ENCODE measurements at places on chromosomes 12 and 14.

DNA sequence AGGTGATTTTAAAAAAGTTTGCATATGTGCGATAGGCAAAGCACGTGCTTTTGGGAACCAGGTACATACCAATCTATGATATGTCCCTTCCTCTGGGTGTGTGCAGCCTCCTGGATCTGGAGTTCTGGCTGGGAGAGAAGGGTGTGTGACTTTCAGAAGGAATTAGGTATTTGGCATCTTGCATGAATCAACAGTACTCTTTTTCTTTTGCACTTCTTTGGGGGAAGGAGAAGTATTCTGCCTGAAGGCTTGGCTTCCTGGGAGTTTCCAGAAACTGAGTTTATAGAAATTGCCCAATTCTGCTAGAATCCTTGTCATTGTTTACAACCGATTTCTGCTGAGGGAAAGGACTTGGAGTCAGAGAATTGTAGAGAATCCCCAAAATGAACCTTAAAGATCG is 2.9 kb upstream of the CLMN start:
- no peak for DNase-seq

DNA sequence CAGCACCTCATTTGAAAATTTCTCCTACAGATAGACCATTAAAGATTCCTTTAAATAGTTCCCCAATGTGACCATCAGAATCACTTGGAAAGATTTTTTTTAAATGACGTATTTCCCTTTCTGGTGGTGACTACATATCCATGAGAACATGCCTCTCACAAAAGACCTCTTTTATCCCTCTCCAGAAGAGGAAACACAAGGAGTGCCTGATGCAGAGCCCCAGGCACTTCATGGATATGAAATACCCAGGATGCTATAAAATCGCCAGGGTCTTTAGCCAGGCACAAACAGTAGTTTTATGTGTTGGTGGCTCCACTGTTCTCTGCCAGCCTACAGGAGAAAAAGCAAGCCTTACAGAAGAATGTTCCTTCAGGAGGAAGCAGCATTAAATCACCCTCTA is 97.1 kb downstream of the ETNK1 start:
- no peak for DNase-seq

DNA sequence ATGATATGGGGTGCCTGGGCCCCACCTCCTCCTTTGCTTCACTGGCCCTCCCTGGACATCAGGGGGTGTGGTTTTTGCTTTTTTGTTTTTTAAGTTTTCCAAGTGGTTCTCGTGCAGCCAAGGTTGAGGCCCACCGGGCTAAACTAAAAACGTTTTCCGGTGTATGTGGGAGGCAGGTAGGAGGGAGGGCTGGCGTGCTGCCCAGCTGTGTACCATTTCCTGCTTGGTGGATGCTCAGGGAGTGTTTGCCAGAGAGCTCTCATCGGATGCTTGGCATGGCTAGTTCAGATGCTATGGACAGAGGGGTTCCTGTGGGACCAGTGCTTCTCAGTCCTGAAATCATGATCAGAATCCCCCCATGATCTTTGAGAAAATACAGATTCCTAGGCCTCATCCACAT is 246.4 kb downstream of the CACNA1C start:
- no peak for DNase-seq

DNA sequence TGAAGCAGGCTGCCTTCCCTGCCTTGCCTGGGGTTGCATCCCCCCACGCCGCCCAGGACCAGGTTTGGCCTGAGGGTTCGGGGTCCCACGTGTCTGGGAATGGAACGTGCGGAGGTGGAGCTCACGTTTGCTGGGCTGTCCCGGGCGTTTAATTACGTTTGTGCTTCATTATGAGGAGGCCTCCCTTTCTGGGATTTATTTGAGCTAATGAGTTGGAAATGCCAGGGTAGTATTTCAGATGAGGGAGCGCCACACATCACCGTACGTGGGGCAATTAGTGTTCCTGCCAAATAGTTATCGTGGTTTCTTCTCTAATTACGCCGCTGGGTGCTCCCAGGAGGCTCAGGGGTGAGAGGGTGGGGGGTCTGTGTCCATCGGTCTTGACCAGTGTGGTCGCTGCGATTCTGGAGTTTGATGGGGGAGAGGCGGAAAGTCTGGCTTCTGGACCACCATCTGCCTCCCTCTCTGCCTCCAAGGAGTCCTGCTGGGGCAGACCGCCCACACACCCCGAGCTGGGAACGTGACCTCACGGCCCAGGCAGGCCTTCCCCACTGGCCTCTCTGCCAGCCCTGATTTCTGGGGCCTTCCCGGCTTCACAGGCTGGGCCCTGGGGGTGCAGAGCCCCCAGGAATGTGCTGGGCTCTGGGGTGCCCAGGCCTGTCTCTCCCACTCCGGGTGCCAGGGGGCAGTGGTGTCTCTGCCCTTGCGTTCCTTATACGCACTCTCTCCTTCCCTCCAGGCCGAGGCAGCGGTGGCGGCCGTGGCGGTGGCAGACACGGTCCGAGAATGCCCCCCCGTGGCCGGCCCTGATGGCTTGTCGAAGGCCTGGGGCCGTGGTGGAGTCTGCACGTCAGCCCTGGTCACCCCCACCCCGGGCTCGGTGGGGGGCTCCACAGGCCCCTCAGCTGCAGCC is 18.9 kb downstream of the KIF26A start:
- DNase-seq, result no peak

DNA sequence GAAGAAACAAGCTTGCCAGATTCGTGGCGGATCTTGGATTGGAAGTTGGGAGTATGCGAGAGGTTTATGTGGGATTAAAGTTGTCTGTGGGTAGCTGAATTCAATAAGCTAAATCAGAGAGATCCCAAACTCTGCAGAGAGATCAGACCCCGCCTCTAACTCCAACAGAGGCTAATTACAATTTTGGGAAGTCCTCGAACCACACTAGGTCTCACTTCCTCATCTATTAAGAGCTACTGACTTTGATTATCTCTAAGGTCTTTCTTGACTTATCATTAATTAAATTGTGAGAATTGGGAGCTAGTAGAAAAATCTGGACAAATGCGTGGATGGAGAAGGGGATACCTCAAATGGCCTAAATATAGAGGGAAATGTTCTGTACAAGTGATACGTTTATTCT is 9.1 kb downstream of the NTF3 start:
- no peak for DNase-seq

DNA sequence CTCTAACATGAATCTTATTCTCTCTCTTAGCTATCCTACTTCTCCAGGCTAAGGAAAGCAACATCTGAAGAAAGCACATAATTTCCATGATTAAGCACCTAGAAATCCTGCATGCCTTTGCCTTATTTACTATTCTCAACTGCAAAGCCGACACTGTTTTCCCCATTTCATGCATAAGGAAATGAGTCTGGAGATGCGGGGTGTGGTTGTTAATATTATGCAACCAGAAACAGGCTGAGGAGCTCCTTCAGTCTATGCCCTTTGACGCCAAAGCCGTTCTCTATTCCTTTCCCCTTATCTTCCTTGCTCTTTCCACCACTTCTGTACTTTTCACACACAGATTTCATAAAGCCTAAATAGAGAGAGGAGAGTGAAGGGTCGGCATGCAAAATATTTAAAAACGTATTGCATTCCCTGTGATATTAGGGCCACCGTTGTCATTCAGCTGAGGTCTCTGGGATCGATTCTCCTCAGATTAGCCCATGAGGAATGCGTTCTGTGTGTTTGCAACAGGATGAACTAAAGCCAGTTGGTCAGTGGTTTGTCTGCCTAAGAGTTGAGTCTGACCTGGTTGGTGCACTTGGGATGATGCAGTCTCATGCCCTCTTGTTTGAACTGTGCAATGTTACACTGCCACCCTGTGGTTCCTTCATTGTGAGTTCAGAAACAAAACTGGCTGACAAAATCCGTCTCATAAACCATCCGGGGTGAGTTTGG is 53.1 kb upstream of the PLEKHG7 start:
- DNase-seq, result peak; percentile 21
